ENCODE measurements at places on chromosomes 2 and 18. TPM values are rescaled to one million over a fixed set of nuclear protein-coding genes. Genes with fewer than 3 reads are reported as not detected.

Gene LIPG
- total RNA-seq = 3.9 TPM

Gene DYSF
- 2.3 TPM for total RNA-seq

Gene CFAP221
- 2.4 TPM for total RNA-seq

Gene MGAT4A
- 13.6 TPM for total RNA-seq

All from ovary (tissue), 10 donors.